ENCODE measurements at places on chromosomes 13 and 19.

- no peak for DNase-seq
Measured at GRCh38 chr13:94176561-94176960, 302.9 kb downstream of the DCT start.

- no peak for DNase-seq
Measured at GRCh38 chr19:13053238-13053637, 49.4 kb downstream of the LYL1 start.

GRCh38 chr19:33740811-33741396 is 55.8 kb upstream of the KCTD15 start:
- DNase-seq = no peak

DNA sequence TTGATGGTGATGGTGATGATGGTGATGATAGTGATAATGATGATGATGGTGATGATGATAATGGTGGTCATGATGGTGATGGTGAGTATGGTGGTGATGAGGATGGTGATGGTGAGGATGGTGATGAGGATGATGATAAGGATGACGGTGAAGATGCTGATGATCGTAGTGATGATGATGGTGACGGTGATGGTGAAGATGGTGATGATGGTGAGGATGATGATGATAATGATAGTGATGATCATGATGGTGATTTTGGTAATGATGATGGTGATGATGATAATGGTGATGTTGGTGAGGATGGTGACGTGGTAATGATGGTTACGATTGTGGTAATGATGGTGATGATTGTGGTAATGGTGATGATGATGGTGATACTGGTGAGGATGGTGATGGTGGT is 10.8 kb upstream of the BCAT2 start:
- no peak for DNase-seq

DNA sequence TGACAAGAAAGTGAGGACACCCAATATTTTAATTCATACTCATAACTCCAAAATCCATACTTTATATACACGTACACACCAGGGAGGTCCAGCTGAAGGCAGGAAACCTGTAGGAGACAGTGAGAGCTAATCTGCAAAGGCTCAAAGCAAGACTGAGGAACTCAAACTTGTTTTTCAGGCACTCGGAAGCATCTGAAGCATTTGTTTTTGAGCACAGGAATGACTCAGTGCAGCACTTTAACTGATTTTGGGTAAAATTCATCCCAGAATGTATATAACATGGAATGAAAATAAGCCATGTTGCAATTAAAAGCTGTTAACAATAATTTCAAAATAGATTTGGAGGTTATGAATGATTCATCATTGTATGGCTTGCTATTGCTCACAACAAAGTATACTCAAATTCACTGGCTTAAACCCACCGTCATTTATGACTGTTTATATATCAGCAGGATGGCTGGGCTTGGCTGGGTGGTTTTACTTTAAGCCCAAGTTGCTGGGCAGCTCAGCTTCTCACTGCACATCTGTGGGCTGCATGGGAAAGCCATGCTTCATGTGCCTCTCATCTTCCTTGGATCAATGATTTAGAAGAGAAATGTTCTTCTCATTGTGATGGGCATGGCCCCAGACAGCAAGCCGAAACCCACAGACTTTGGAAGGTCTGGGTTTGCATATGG is 177.0 kb downstream of the RFC3 start:
- no peak for DNase-seq

GRCh38 chr13:26716984-26717383 is 43.6 kb downstream of the GPR12 start:
- no peak for DNase-seq

- DNase-seq = no peak
Measured at GRCh38 chr19:15989889-15990288, 41.1 kb downstream of the OR10H4 start.

Measured in GM13977 (cell line).